Uterus (tissue), 4 donors: ENCODE measurements at places on chromosomes 4 and X.

- no peak for DNase-seq
Observed at GRCh38 chr4:23782778-23783437, 106.9 kb downstream of the PPARGC1A start.

DNA sequence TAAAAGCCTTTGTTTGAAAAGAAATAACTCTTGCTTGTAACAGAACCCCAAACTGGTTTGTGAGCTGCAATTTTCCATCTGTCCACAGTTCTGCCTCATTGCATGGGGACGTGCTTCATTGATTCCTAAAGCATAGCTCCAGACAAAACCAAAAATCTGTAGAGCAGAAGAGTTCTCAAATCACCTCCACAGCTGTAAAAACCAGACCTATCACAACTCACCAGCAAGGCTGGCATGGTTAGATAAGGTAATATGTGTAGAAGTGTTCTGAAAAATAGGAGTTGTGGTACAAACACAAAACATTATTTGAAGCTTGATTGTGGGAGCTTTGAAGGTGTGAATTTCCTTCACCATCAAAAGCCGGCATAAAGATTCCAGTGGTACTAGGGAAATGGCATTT is 12.5 kb upstream of the RAB28 start:
- DNase-seq, result no peak

DNA sequence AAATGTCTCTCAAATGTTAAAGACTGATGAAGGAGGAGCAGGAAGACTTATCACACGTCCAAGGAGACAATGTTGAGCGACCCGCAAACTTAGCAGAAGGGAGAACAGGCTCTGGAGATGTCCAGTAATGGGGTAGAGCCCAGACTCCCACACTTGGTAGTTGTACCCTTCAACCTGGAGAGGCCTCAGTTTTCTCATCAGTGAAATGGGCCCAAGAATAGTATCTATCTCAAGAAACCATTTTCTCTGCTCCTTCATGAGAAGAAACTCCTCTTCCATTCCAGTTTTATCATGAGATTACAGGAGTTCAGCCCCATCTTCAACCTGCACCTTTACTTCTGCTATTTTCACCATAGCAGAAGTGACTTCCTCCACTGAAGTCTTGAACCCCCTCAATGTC is 169.9 kb downstream of the DHRSX start:
- DNase-seq, result no peak

DNA sequence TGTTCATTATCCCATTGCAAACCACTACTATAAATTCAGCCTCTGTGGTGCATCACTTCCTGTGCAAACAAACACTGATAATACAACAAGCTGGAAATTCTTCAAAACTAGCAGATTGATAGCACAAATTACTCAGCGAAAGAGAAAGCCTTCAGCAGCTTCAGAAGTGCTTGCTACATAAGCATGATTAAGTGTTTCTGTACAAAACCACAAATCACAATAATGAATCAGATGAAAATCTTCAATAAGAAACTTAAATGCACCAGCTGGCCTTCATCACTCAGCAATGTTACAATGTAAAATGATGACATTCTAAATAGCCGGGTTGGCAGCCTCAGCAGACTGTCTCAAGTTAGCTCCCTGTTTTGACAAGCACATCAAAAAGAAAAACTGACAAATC is 262.2 kb downstream of the SPOCK3 start:
- DNase-seq, result no peak

DNA sequence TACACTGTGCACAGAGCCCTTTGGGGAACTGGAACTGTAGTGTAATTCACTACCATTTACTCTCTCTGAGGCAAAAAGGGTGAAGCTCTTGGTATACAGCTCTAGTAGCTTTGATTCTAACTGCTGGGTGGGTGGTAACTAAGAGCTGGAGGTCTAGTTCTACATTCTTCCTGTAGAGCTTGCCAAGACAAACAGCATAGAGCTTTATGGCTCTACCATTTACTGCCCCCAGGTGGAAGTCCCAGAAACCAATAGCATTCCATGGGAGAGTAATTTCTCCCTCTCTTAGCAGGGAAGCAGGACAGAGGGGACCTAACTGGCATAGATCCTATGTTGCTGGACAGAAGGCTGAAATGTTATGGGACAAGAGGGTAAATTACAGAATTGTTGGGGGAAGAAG is 26.7 kb downstream of the HDAC8 start:
- no peak for DNase-seq

- DNase-seq, result no peak
Observed at GRCh38 chr4:64158648-64159326, 250.5 kb downstream of the TECRL start.

DNA sequence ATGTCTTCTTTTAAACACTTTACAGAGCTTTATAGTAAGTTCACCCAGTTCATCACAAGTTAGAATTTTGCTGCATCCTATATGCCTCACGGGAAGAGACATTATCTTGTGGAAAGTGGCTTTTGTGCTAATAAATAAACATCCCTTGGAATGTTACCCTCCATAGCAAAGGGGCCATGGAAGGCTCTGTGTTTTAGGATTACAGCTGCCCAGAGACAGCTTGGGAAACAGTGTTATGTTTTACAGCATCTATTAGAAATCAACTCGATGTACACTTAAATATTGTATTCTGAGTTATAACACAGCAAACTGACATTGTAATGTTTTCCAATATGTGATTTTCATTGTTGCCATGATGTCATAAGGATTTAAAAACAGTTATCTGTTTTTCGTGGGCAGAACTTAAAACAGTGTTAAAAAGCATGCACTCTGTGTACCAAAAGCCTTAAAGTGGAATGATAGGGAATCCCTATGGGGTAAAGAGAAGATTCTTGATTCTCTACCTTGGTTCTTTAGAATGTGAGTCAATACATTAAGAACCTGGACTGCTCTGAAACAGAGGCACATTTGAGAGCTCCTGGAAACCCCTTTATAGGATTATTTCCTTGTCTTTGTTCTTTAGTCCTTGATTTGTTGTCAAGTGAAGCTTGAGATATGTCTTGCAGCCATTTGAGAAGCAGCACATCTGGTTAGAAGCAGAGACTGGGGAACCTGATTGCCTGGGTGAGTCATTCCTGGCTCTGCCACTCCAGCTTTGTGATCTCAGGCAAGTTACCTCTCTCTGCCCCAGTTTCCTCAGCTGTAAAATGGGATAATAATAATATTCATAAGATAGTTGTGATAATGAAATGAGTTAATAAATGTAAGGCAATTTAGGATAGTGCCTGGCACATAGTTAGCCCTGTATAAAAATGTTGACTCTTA is 41.6 kb downstream of the ARHGAP10 start:
- no peak for DNase-seq

DNA sequence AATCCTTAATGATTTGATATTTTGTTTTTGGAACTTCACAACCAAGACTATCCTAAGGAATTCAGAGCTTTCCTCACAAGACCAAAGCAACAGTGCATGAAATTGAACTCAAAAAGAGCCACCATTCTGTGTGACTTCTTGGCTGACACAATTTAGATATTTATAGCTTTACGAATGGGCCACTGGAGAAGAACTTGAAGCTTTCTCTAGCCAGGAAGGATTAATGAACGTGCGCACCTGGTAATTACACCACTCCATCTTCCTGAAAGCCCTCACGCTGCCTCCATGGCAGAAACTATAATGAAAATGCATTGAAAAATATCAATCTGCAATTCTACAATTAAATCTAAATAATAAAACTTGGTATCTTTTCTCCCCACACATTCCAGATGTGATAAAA is 1057.8 kb downstream of the DMD start:
- DNase-seq, result no peak

- no peak for DNase-seq
Observed at GRCh38 chr4:82787342-82787741, 11.3 kb downstream of the SCD5 start.

DNA sequence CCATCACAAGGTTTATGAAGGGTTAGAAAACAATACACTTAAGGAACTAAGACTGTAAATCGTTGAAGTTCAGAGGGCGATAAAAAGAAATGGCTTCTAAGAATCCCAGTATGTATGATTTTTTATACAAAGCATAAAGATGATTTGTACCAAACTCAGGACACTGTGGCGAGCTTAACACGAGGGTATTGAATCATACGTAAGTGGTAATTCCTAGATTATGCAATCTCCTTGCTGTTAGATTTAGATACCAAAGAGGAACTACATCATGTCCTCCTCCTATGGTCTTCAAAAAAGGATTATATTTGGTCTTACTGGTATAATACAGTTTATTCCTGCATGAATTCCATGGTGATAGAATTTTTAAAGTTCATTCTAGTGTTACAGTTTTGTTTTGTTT is 23.9 kb downstream of the NFKB1 start:
- no peak for DNase-seq

GRCh38 chr4:13528821-13529127 is 15.5 kb downstream of the NKX3-2 start:
- DNase-seq, result no peak

DNA sequence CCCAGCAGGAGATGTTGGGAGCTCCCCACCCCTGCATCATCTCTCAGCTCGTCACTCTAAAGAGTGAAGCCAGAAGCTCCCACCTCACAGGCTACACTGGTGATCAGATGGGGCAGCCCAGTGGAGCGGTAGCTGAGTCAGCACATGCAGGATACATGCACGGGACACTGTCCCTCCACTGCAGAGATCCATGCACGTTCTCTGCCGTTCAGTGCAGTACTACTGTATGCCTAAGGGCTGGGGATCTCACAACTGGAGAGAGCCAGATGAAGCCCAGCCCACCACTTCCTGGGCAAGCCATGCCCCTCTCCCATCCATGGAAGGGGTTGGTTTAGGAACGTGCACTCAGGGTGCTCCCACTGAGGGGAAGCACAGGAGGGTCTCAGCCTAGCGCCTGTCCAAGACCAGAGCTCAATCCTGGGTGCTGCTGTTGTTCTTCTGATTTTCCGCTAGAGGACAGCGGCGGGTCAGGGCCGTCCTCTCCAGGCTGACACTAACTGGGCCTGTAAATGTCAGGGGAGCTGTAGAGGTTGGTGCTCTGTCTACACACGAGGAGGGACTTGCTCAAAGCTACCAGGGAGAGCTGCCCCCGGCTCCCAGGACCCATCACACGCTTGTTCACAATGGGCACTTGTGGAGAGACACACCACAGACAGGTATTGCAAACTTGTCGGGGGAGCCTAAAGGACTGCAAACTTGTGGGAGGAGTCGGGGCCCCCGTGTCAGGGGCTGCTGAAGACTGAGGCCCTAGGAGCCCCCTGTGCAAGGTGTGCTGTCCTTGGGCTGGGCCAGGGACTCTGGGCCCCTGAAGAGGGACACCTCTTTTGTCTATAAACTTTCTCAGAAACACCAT is 18.2 kb upstream of the ABLIM2 start:
- DNase-seq, result no peak

DNA sequence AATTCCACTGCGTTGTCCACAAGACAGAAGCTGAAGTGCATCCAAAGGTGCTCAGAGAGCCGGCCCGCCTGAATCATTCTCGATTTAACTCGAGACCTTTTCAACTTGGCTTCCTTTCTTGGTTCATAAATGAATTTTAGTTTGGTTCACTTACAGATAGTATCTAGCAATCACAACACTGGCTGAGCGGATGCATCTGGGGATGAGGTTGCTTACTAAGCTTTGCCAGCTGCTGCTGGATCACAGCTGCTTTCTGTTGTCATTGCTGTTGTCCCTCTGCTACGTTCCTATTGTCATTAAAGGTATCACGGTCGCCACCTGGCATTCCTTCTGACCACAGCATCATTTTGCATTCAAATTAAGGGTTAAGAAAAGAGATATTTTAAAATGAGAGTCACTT is 115.5 kb downstream of the NFKB1 start:
- DNase-seq, result no peak

DNA sequence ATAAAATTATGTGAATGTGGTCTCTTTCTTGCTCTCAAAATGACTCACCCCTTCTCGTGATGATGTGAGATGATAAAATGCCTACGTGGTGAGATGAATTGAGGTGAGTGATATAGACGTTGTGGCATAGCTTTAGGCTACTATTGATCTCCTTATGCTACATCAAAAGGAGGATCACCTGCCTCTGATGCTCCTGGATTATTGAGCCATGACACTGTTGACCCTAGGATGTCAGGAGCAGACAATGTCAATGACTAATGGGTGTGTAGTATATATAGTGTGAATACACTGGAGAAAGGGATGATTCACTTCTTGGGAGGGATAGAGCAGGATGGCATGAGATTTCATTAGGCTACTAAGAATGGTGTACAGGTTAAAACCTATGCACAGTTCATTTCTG is 210.7 kb upstream of the PRPS2 start:
- no peak for DNase-seq

- DNase-seq, result no peak
Observed at GRCh38 chr4:87266986-87267385, 46.6 kb upstream of the KLHL8 start.

- DNase-seq, result peak; percentile 47
Observed at GRCh38 chr4:11904117-11904535, 475.4 kb upstream of the HS3ST1 start.

DNA sequence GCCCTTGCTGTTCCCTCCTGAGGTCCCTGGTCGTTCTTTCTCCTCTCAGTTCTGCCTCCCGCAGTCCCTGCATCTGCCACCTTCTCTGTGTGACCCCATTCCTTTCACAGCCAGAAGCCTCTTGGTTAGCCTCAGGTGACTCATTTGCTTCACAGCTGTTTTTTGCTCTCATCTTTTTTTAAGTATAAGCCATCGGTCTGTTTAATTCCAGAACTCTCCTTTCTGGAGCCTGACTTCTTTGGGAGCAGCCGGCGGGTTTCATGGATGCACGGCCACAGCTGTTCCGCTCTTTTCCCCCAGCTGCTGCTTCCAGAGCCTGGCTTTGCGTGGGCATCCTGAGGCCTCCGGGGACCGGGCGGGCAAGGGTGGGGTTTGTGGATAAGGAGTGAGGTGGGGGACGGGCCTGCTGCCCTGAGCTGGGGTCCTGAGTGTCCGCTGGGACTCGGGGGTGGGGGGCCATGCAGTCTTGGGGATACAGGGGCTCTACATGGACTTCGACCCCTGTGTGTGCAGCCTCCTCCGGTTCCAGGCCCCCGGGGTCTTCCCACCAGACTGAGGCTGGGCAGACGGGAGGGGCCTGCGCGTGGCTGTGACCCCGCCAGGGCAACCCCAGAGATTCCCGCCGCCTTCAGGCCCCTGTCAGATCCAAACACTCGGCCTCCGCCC is 46.7 kb downstream of the PCGF3 start:
- no peak for DNase-seq
